ENCODE measurements at places on chromosomes 1 and 21.

GRCh38 chr1:213244664-213245091, 193.6 kb downstream of the RPS6KC1 start:
- DNase-seq, result no peak

GRCh38 chr1:86552376-86552775, 5.5 kb downstream of the CLCA4 start:
- no peak for DNase-seq

DNA sequence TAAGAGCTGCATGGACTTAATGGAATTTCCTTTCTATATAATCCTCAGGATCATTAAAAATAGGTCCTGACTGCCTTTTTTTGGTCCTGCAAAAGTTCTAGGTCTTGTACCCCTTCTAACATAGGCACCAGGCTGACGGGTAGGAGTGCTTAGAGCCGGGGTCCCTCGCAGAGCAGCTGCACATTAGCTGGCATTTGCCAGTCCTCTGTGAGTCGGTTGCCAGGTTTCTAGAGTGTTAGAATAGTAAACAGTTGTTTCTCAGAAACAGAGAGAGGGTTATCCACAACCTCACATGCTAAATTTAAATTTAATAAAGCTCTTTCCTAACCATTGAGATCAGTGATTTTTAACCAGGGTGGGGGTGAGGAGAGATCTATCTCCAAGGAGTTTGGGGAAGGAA, 35.4 kb upstream of the HEATR1 start:
- DNase-seq, result no peak

DNA sequence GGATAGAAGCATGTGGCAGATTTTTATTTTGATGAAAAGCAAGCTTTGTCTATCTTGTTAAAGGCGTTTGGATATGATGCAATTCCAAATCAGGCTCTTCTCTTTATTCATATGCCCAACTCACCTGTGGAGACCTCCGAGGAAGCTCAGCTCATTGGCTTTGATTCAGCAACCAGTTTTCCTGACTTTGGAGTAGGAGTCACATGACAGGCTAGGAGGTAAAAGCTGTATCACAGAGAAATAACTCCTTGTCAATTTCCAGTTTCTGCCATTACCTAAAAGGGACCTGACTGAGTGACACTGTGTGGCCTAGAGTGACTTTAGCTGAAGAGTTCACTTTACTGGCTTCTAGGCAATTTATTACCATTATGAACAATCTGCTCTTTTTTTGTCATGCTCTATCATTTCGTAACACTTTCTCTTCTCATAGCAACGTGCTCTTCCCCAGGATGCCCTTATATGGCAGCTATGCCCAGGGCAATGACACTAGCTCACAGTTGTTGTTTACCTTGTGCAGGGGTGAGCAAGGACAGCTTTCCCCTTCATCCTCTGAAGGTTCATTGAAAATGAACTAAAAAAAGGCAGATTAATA, 107.2 kb downstream of the KCNK1 start:
- DNase-seq, result no peak

GRCh38 chr1:41412748-41413147, 51.5 kb downstream of the FOXO6 start:
- no peak for DNase-seq

DNA sequence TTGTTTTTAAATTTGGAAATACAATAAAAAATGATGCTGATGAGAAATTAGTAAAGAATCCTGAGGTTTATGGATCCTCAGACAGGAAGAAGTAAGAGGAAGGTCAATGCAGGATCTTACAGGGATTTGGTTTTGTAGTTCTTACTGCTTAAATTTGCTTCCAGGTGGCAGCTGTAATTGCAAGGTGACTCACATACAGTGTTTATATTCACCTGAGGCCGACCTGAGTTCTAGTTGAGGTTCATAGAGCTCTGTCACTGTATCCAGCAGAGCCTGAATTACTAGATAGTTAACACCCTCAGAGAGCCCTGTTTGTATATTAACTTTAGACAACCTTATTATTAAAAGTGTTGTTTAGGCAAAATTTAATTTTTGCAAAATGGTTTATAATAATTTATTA, 1.4 kb upstream of the WDR26 start:
- DNase-seq, result no peak

DNA sequence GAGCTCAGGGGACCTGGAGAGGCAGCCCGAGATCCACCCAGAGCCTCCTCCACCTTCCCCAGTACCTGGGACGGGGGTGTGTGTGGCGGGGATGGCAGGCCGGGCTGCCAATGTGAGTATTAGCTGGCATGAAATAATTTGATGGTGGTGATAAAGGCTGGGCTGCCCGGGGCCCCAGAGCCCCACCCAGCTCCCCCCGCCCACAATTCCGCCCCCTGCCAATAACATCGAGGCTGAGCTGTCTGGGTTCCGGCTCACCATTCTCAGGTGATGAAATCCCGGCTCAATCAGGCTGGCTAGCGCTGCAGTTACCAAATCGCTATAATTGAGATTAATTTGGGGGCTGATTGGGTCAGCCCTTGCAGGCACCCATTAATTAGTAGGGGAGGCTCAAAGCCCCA, 103.8 kb upstream of the CASZ1 start:
- no peak for DNase-seq

- no peak for DNase-seq
These were observed 127.2 kb upstream of the GREM2 start for GRCh38 chr1:240739139-240739538.

- no peak for DNase-seq
These were observed 28.2 kb downstream of the SLC2A1 start for GRCh38 chr1:42930178-42931107.

DNA sequence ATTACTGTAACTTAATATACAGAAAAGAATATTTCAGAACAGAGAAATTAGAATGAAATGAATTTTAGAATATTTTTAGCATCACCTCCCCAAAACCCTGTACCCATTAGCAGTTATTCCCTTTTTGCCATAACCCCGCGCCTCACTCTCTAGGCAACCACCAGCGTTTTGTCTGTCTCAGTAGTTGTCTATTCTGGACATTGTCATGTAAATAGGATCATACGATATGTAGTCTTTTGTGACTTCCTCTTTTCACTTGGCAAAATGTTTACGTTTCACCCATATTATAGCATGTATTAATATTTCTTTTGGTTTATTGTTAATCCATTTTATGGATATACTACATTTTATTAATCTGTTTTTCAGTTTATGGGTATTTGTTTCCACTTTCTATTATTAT, 24.9 kb downstream of the SOAT1 start:
- DNase-seq, result no peak

DNA sequence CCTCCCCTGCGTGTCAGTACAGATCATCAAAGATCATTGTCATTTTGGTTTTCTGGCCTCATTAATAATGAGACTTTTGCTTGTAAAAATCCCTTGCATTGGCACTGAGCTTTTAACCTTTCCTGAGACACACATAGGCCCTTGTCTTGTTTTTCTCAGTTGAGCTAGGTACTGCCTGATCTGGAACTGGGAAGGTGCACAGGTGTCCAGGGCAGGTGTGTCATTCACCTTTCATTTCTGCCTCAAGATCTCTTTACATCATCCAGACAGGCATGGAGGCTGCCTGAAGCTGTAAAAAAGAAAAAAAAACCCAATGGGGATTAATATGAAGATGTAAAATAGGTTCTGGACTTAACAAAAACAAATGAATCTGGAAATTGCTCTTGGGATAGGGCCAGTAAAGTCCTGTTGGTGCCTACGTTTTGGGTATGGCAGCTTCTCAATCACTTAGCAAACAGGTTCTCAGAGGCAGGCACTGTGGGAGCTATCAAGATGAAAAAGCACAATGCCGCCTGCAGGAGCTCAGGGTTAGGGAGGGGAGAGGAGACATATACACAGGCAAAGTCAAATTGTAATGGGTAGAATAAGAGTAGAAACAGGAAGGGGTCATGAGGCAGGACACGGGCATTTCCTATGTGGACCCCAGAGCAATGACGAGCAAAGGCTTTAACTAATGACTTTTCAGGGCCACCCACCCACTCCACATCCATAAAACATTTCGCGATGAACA, 1.0 kb upstream of the KCNC4 start:
- DNase-seq, result no peak

DNA sequence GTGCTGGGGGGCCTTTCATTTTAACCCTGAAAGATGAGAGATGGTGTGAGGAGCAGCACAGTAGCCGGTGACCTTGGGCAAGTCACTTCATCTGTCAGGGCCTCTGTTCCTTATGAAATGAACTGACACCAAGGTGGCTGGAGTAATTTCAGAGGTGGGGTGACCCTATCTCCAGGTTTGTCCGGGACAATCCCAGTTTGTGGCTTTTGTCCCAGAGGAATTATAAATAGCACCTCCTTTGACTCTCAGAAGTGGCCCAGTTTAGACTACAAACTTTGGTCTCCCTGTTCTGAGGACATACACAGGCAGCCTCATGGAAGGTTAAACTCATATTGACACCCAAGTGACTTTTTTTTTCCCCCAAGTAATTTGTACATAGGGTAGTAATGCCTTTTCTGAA, 14.6 kb downstream of the ACTN2 start:
- DNase-seq, result no peak

GRCh38 chr1:6416295-6416656, 3.4 kb downstream of the HES2 start:
- no peak for DNase-seq

GRCh38 chr1:164617377-164618201, 58.6 kb downstream of the PBX1 start:
- no peak for DNase-seq

DNA sequence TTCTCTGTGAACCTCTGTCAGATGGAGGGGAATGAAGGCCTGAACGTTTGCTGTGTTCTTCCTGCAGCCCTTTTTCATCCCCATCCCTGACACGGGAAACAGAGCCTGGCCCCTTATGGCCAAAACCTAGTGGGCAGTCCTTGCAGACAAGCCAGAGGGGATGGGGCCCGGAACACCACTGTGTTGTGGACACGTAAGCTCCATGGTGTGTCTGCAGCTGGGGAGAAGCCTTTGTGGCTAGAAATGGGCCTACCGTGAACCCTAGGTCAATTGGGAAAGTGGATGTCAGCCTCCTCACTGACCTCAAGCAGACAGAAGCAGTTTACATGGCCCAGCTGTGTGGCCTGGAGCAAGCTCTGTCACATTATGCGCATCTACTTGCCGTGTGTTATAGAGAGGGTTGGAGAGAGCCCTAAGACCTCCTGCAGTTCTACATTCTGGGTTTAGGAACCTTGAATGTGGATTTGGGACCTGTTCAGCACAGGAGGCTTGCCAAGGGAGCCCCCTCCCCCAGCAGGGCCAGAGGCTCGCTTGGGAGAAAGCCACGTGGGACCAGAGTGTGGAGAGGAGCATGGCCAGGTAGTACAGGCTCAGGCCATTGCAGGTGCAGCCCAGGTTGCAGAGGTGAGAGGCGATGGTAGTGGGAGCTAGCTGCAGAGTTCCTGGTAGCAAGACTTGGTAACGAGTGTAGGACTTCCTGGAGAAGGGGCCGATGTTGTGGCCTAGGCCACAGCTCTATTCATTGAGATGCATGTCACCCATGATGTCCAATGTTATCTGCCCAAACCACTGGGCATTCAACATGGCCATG, 20.7 kb downstream of the PARS2 start:
- no peak for DNase-seq

DNA sequence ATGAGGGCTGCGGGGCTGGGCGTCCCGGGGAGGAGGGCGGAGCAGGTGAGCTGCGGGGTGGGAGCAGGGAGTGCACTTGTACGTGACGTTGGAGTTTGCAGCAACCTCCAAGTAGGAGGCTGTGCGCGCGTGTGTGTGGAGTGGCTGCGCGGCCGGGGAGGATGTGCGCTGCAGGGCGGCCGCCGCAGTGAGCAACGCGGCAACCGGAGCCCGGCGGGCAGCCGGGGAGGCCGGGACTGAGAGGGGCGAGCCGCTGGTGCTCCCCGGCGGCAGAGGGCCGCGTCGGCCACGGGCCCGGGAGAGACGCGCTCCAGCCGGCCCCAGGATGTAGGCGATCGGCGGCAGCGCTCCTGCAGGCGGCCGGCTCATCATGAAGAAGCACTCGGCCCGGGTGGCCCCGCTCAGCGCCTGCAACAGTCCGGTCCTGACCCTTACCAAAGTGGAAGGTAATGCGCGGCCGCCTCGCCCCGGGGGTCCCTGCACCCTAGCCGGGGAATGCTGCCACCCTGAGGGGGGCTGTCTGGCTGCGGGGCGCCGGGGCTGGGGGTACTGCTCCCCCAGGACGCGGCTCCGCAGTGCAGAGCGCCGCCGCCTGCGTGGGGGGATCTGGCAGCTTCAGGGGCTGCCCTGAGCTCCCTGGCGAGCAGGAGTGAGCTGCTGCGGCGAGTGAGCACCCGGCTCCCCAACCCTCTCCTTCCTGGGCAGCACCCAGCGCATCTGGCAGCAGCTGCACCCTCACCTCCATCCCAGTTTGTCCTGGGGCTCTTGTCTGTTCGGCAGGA, 158.9 kb upstream of the COA6 start:
- peak; percentile 18 for DNase-seq

DNA sequence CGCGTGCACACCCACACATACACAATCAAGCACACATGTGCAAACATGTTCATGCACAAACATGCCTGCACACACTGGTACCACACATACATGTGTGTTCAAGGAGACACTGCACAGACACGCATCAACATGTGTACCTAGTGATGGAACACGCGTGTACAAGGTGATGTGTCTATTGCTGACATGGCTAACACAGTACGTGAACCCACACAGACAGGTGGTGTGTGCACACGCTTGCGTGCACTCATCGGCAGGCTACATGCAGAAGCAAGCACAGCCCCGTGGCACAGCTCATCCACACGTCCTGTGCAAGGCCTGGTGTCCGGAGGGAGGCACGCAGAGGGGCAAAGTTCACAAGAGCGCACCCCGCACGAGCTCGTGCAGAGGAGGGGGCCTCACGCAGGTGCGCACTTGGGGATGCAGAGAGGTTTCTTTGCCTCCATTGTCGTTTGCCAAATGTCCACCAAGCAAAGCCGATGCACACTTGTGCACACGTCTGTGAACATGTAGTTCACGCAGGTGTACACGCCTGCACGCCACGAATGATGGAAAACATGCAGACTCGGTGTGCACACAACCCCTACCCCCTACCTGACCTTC, 969 bp downstream of the ACAP3 start:
- DNase-seq, result no peak

DNA sequence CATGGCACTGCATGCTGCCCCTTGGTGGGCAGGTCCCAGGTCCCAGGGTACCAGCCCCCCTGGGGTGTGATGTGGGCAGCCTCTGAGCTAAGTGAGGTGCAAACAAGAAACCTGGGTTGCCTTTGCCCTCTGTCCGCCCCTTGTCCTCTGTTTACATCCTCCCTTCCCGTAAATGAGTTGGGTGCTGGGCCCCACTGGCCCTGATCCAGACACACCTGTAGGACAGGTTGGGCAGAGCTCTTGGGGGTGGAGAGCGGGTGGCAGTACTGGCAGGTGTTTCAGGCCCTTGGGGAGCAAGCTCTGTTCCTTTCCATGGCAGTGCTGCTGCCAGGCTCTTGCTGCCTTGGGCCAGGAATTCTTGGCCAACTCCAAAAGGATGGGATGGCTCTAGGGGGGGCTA, 35.8 kb downstream of the ELF3 start:
- no peak for DNase-seq

All from CD4-positive, alpha-beta T cell treated with Interferon gamma for 1 hour (primary cell).